ENCODE measurements at places on chromosomes 16 and 17. TPM values are rescaled to one million over a fixed set of nuclear protein-coding genes. Genes with fewer than 3 reads are reported as not detected.

DNA sequence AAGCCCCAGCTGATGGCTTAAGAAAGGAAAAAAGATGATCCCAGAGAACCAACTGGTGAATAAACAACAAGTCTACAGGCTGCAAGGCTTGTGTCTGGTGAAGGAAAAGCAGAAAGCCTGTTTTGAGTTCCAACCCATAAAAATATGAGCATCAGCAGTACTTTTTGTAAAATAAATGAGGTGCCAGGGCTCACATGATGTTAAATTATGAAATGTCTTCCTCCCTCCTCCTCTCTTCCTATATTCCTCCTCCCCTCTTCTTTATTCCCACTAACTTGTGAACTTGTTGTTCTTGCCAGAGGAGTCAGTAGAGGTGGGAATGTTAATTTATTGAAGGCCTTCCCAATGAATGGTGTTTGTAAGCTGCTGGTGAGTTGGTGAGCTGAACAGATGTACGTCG is 212.2 kb upstream of the CDH11 start:
- no peak for ATAC-seq

The TP53TG3B gene
- not detected for total RNA-seq

The FAM222B gene
- 12.2 TPM for total RNA-seq

GRCh38 chr17:12549499-12550041 is 116.1 kb upstream of the MYOCD start:
- no peak for ATAC-seq

- no peak for ATAC-seq
Observed at GRCh38 chr16:74713325-74713724, 12.7 kb upstream of the MLKL start.

- ATAC-seq, result no peak
Observed at GRCh38 chr17:78611607-78612006, 34.4 kb upstream of the DNAH17 start.

GRCh38 chr16:11835309-11835708 is 16.0 kb downstream of the RSL1D1 start:
- no peak for ATAC-seq

The RHBDL3 gene
- 0.08 TPM for total RNA-seq

The OTOP2 gene
- 0.36 TPM for total RNA-seq

DNA sequence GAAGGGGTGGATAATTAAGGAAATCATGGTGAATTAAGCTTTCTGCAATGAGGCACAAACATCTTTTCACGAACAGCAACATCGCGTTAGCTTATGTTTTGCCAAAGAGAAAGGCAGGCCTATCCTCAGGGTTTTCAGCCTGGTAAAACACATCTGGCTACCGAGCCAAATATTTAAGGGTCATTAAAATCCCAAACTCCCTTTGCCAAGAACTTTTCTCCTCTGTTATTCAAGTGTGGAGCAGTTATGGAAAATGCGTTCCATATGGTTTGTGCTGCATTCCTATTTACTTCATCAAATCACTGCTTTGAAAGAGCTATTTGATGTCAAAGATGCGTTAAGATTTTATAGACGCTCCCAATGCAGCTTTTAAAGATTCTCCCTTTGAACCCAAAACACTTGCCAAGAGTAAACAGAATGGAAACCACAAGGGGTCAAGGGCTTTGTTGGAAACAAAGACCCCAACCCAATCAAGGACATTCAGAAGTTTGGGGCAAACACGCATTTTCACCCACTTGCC is 308.3 kb upstream of the CDH5 start:
- no peak for ATAC-seq

DNA sequence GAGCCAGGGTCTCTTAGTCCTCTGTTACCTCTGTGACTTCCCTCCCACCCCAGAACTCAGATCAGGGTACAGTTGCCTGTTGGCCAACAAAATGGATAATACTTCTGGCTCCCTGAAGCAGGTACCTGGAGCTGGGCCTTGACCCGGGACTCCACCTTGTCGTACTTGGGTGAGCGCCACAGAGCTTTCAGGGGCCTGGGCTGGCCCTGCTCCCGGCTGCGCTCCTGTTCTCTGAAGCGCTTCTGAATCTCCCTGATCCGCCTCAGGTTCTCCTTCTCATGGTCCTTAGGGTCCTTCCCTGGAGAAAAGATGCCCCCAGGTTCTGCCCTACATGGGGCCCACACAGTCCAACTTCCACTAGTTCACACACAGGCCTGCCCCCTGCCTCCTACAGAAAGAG is 1.7 kb downstream of the ENKD1 start:
- no peak for ATAC-seq

The CDH5 gene
- 5.3 TPM for total RNA-seq

DNA sequence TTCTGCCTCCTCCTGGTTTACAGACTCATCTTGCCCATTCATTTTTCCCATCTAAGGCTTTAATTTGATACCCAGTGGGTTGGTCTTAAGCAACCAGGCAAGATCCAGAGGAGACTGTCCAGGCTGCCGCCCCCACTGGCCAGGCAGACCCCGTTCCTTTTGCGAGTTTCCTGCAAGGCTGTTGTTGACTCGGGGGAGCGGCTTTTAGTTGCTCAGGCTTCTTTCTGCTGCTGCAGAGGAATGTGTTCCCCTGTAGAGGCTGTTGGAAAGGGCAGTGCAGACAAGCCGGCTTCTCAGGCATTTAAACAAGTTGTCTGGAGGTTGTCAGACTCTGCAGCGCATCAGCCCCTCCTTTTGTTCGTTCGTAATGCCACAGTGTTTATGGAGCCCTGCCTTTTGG is 231.2 kb downstream of the PRKCA start:
- no peak for ATAC-seq

DNA sequence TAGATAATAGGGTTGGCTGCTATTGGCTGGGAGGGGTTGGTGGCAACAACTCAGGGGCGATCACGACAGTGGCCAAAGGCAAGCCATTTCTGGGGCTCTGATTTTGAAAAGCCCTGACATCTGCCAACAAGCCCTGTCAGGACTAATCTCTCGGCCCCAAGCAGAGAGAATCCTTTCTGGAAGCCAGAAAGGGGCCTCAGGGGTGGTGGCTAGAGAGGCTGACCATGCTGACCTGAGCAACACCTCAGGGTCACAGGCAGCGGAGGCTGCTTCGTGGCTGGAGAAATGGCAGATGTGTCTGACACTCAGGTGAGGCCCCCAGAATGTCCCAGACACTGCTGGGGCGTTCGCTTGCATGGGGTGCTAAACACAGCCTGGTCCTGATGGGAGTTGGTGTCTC is 35.0 kb upstream of the ZFP90 start:
- no peak for ATAC-seq

GRCh38 chr17:30513346-30513745 is 36.1 kb downstream of the GOSR1 start:
- no peak for ATAC-seq

DNA sequence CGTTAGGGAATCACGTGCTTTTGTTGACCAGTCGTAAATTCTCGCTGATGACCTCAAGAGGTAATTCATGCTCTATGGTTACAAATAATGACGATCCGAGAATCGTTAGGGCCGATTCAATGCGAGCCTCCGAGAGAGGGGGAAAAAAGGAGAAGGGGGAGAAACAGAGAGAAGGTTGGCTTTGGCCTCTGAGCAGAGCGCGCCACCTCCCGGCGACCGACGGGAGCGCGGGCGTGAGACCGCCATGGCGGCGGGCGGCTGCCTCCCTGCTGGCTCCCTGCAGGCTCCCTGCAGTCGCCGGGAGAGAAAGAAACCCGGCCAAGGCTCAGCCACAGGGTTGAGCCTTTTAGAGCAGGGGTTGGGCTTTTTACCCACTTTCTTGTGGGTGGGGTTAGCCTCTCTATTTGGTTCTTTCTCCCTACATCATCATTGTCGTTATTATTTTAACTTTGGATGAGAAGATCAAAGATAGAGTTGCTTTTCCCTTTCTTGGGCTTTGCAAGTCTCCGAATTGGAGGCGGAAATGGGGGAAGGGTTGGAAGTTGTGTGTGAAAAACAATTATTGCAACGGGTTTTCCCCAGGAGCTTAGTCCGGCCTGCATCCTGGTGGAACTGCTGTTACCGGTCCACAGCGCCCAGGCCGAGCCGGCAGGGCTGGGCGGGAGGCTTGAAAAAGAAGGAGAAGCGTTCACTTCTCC is 410 bp upstream of the HOXB5 start:
- ATAC-seq, result peak; percentile 71

The TM4SF5 gene
- not detected for total RNA-seq

DNA sequence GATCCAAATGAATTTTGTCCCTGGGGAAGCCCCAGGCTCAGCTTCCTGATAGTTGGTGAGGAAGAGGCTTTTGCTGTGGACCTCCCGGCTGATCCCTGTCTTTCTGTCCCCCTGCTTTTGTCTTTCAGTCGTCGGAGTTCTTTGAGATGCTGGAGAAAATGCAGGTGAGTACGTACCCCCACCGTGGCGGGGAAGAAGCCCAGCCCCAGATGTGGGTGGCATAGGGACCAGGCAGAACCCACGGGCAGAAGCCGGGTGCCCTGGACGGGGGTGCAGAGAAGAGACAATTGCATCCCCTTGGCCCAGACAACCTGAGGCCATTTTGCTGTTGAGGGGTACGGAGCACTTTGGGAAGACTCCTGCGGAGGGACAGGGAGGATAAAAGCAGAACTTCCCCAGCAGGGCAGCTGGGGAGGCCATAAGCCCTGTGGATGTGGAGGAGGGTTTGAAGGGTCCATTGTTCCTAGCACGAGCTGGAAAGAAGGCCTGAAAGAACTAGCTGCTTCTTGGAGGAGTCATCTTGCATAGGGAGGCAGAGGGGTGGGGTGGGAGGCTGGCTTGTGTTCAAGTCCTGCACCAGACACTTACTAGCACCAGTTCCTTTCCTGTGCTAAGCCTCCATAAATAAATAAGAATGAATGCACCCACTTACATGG is 105.6 kb downstream of the OR1D5 start:
- ATAC-seq, result no peak

The CFAP97D1 gene
- total RNA-seq, result not detected

DNA sequence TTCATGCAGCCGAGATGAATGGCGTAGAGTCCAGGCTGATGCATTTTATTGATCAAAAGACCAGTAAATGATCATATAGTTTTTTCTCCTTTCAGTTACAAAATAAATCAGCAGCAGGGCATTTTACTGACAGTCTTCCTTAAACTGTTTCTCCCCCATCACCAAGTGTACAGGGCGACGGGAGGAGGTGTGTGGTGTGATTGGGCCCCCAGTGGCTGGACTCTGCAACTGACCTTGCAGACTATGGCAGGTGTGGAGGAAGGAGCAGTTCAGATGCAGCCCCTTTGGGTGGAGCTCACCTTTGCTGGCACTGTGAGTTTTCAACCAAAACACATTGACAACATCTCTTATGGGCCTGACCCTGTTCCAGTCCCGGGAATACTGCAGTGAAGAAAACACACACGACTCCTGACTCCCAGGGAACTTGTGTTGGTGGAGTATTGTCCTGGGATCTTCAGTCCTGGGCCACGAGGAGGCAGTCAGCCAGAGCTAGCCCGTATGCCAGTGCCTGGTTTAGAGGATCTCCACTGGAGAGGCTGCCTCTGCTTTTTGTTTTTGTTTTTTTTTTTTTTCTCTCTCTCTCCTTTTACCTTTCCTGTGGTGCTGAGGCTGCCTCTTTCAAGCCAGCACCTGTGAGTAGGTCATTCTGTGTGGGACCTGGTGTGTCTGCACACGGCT is 29.8 kb downstream of the KIAA0513 start:
- no peak for ATAC-seq

DNA sequence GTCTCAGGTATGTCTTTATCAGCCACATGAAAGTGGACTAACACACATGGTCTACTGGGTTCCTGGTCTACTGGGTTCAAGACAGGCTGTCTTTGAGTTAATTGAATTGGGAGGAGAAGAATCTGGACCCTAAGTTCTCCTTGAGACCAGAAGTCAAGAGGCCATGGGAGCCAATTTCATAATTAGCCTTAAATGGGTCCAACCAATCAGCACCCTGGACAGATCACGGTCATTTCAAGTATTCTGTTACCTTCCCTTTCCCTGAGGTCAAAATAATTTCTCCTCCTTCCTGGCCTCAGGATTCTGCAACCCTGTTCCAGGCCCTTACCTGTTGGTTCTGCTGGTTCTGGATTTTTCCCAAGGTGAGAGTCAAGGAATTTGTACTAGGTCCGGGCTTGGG is 23.8 kb downstream of the OSBPL7 start:
- no peak for ATAC-seq

The TPPP3 gene
- 3.7 TPM for total RNA-seq

GRCh38 chr16:75079346-75079926 is 37.1 kb downstream of the LDHD start:
- ATAC-seq, result no peak

GRCh38 chr17:21213638-21214014 is 335 bp downstream of the TMEM11 start:
- ATAC-seq, result peak; percentile 60

DNA sequence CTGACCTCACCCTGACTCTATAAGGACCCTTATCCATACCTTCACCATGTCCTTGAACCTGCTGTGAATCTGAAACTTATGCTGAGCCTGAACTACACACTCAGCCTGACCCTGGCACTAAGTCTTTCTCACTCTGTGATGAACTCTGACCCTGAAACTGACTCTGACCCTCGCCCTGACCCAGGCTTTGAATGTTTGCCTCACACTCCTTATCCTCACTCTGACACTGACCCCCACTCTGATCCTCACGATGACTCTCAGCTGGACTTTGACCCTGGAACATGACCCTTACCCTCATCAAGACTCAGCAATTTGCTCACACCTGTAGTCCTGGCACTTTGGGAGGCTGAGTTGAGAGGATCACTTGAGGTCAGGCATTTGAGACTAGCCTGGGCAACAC is 4.4 kb downstream of the AHSP start:
- ATAC-seq, result no peak

GRCh38 chr16:991773-992172 is 10.2 kb downstream of the SOX8 start:
- ATAC-seq, result no peak

The CTRB2 gene
- not detected for total RNA-seq

- no peak for ATAC-seq
Observed at GRCh38 chr17:77475016-77475976, 334.5 kb downstream of the SEC14L1 start.

- ATAC-seq, result no peak
Observed at GRCh38 chr16:586645-587590, 2.9 kb upstream of the RAB40C start.

The SPAG5 gene
- total RNA-seq, result 24.3 TPM

- ATAC-seq, result peak; percentile 86
Observed at GRCh38 chr17:2980904-2981246, 82.5 kb downstream of the OR1D5 start.

The GRAP gene
- total RNA-seq, result 1.00 TPM

DNA sequence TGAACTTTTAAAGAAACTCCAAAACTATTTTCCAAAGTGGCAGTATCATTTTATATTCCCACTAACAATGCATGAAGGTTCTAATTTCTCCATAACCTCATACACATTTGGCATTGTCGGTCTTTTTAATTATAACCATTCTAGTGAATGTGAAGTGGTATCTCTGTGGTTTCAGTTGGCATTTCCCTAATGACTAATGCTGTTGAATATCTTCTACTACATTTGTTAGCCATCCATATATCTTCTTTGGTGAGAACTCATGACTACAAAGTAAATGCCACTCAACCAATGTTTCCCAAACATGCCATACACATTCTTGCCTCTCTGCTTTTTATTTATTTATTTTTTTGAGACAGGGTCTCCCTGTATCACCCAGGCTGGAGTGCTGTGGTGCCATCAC is 31.7 kb upstream of the TAOK1 start:
- ATAC-seq, result no peak

GRCh38 chr17:50165466-50165865 is 339 bp upstream of the SGCA start:
- ATAC-seq, result no peak

The KRT27 gene
- not detected for total RNA-seq

GRCh38 chr17:81403671-81404534 is 8.6 kb downstream of the BAHCC1 start:
- no peak for ATAC-seq

GRCh38 chr16:79653373-79653891 is 52.9 kb upstream of the MAF start:
- ATAC-seq, result peak; percentile 85

- ATAC-seq, result no peak
Observed at GRCh38 chr17:68851890-68852289, 103.3 kb downstream of the ABCA8 start.
